ENCODE measurements at places on chromosomes 2 and 18. TPM values are rescaled to one million over a fixed set of nuclear protein-coding genes. Genes with fewer than 3 reads are reported as not detected.
A peak's percentile ranks its signal among the peaks of the same experiment; 100 is the strongest.

Gene FHOD3
- total RNA-seq, result 25.1 TPM

Gene TUBB8B
- total RNA-seq, result 1.0 TPM

DNA sequence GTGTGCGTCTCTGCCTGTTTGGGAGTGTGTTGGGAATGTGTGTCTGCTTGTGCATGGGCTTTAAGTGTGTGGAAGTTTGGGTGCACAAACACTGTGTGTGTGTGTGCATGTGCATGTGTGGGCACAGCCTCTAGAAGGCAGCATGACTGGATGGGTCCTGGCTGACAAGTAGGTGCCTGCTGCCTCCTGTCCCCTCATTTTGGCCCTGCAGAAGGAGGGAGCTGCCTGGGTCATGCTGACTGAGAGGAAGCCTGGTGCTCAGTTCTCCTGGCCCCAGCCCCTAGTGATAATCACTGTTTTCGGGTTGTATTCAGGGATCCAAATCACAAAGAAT is 34.1 kb downstream of the GLI2 start:
- no peak for DNase-seq
- H3K4me3 ChIP-seq, result no peak overlapping the region
- no peaks in the 10 kb centered on the region for H3K36me3 ChIP-seq
- no peaks in the 10 kb centered on the region for H3K27me3 ChIP-seq

DNA sequence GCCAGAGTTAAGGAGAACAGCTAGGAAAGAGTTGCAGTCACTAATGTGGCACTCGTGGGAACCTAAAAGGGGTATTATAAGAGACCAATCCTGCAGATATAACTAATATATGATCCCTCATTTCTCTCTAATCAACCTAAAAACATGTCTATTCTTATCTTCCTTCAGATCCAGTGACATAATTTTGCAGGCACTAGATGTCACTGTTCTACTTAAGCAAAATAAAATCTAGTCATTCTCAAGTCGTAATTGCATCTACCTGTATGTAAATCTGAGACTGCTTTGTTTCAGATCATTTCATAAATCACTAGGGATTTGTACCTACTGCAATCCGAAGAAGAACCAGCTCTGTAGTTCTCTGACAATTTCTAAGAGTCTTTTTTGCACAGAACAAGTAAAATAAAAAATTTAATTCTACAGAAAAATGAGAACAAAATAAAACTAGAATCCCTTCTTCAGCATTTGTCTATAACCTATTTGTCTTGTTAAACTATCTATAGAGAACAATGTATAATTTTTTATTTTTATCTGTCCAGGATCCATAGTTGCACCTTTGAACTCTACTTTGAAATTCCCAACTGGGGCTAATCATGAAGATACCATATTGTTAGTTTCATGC is 56.5 kb upstream of the ERBB4 start:
- H3K27ac ChIP-seq, result no peak overlapping the region
- H3K36me3 ChIP-seq, result no peaks in the 10 kb centered on the region
- H3K27me3 ChIP-seq, result no peaks in the 10 kb centered on the region
- H3K4me1 ChIP-seq, result no peaks in the 10 kb centered on the region
- no peak for DNase-seq

Gene RUFY4
- 0.27 TPM for total RNA-seq

- no peak overlapping the region for H3K4me3 ChIP-seq
- H3K36me3 ChIP-seq, result no peaks in the 10 kb centered on the region
- H3K27ac ChIP-seq, result no peak overlapping the region
- no peak for DNase-seq
- H3K27me3 ChIP-seq, result no peaks in the 10 kb centered on the region
Measured at GRCh38 chr2:70118798-70119454, 31.6 kb downstream of the PCBP1 start.

DNA sequence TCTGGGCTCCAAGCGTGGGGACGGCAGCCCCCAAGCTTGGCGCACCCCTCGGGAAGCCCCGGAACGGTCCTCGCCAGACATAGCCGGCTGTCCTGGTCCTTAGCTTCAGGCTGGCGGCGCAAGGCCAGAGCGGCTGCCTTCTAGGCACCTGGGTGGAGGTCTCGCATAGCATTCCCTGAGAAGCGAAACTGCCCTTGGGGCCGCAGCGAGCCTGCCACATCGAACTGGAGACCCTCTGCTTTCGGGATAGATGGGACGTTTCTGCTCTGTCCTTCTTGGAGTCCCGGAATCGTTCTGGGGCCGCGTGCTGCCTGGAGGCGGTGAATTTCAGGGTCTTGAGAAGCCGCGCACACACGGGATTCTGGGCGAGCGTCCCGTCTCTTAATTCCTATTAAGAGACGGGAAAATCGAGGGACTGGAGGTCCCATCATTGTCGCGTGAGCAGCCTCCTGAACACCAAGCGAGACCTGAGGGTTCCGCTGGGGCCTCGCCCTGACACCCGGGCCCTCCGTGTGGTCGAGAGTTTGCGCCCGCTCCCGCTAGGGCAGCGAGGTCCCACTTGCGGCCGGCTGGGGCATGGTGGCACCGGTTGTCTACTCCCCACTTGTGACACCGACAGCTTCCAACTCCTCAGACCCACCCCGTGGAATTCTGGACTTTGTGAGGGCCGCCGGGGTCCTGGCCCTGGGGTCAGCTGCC is 9.7 kb upstream of the EN1 start:
- peaks cover 69% of the 10 kb centered on the region for H3K27me3 ChIP-seq
- no peak overlapping the region for H3K27ac ChIP-seq
- H3K4me3 ChIP-seq, result no peak overlapping the region
- DNase-seq, result no peak

GRCh38 chr18:44968336-44968735 is 287.6 kb downstream of the SETBP1 start:
- H3K36me3 ChIP-seq, result no peaks in the 10 kb centered on the region
- DNase-seq, result no peak
- no peak overlapping the region for H3K4me3 ChIP-seq
- no peaks in the 10 kb centered on the region for H3K4me1 ChIP-seq

DNA sequence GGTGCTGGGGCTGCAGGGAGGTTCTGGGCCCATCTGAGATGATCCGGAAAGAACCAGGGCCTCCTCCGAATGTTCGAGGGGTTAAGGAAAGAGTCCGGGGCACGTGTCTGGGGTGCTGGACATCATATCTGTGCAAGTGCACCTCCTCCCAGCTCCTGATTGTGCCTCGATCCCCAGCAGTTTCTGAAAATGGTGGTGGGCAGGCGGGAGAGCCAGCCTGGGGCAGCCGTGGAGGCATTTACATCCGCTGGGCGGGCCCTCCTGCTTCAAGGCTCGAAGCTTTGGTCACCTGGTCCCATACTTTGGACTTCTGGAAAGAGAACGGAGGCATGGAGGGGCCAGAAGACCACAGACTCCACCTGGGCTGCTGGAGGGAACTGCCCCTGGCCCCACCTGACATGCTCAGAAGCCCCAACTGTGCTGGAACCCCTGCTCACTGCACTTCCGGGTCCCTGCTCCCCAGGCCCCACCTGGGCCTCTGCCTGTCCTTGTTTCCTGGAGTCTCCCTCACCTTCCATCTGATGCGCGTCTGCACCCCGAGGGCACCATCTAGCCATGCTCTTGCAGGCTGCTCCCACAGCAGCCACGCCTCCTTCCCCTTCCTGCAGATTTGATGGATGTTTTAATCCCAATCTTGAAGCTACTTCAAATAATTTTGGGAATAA is 119.2 kb upstream of the HDAC4 start:
- H3K4me1 ChIP-seq, result no peaks in the 10 kb centered on the region
- H3K27ac ChIP-seq, result no peak overlapping the region
- H3K36me3 ChIP-seq, result no peaks in the 10 kb centered on the region
- no peaks in the 10 kb centered on the region for H3K27me3 ChIP-seq
- no peak for DNase-seq

DNA sequence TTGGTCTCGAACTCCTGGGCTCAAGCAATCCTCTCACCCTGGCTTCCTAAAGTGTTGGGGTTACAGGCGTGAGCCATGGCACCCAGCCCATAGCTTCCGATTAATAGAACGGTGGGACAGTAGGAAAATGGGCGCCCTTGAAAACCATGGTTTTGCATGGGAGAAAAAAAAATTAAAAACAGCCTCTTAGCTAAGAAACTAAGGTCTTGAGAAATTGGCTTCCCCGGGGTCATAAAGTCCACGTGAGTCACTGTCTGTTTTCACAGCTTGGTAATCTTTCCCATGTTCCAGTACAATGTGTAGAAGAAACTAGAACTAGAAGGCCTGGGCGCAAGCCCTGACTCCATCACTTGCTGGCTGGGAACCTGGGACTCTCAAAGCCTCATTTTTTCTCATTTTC is 20.7 kb downstream of the B3GNT2 start:
- no peaks in the 10 kb centered on the region for H3K36me3 ChIP-seq
- H3K4me1 ChIP-seq, result peaks cover 3% of the 10 kb centered on the region
- H3K4me3 ChIP-seq, result no peak overlapping the region
- H3K27ac ChIP-seq, result peak overlapping the region; percentile 3
- DNase-seq, result no peak

- no peaks in the 10 kb centered on the region for H3K27me3 ChIP-seq
- no peak overlapping the region for H3K4me3 ChIP-seq
- DNase-seq, result no peak
- no peaks in the 10 kb centered on the region for H3K36me3 ChIP-seq
- H3K27ac ChIP-seq, result no peak overlapping the region
Measured at GRCh38 chr2:135494917-135495316, 36.1 kb downstream of the ZRANB3 start.

DNA sequence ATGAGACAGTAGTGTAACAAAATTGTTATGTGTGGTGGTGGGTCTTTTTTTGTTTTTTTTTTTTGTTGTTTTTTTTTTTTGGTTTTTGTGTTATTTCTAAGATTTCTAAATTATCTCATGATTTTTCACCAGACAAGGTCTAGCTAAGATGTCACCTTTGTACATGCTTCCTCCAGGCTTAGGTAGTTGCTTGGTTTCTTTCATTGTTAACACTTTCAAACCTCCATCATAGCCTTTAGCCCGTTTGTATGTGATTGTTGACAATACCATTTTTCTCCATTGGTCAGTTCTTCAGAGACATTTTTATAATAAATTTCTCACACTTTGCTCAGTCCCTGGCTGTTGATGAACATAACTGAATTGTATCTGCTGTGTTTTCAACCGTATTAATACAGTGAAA is 2.2 kb downstream of the RELCH start:
- H3K4me1 ChIP-seq, result no peaks in the 10 kb centered on the region
- H3K27me3 ChIP-seq, result no peaks in the 10 kb centered on the region
- DNase-seq, result no peak
- no peaks in the 10 kb centered on the region for H3K36me3 ChIP-seq
- H3K27ac ChIP-seq, result no peak overlapping the region

DNA sequence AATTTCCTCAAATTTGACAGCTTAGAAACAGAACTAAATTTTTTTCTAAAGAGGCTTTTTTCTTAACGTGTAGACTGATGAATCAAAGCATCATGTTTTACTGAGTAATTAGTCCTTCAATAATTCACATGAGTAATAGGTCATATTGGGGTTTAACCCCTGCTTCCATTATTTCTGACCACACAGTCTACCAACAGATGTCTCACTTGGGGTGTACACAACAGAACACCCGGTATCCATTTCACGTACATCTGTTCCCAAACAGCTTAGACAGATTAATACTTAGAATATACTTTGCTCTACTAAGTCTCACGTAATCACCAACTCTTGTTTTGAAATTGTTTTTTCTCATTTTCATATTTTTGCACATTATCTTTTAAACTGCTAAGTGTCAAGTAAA is 14.8 kb downstream of the CERKL start:
- H3K36me3 ChIP-seq, result no peaks in the 10 kb centered on the region
- no peak overlapping the region for H3K4me3 ChIP-seq
- no peak for DNase-seq
- no peaks in the 10 kb centered on the region for H3K4me1 ChIP-seq
- H3K27me3 ChIP-seq, result no peaks in the 10 kb centered on the region
- H3K27ac ChIP-seq, result no peak overlapping the region

DNA sequence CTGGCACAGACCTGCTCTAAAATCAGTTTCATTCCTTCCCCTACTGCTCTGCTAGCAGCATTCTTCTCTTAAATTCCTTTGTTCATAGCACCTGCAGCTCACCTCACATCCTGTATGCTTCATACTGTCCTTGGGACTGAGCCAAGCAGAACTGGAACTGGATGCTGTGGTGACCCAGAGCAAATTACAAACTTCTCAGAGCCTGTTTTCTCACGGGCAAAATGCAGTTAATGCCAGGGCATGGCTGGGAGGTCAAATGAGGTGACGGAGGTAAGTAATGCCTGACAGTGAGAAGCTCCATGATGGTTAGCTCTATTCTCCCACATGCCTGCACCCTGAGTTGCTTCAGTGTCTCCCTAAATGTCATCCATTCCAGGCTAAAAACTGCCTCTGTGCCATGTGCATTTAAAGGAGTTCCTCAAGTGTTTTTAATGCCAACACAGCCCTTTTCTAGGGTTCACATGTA is 29.7 kb downstream of the C2orf42 start:
- H3K27me3 ChIP-seq, result no peaks in the 10 kb centered on the region
- no peaks in the 10 kb centered on the region for H3K36me3 ChIP-seq
- no peaks in the 10 kb centered on the region for H3K4me1 ChIP-seq
- H3K4me3 ChIP-seq, result no peak overlapping the region
- DNase-seq, result no peak

Gene LONRF2
- total RNA-seq, result 8.2 TPM

DNA sequence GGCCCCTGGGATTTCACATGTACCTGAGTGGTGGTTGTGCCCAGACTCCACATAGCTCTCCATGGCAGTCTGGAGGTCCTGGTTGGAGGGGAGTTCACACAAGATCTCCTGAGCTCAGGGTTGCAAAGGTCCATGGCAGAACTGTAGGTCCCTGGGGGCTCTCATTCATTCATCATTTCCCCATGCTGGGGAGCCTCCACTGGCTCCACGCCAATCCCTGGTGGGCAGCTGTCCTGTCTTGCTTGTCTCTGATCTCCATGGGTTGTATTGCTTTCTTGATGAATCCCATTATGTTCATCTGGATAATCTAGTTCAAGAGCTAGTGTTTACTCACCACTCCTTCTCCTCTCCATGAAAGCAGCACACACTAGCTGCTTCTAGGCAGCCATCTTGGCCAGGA is 42.4 kb downstream of the ZSWIM2 start:
- H3K27me3 ChIP-seq, result no peaks in the 10 kb centered on the region
- H3K4me1 ChIP-seq, result no peaks in the 10 kb centered on the region
- H3K4me3 ChIP-seq, result no peak overlapping the region
- no peak overlapping the region for H3K27ac ChIP-seq

DNA sequence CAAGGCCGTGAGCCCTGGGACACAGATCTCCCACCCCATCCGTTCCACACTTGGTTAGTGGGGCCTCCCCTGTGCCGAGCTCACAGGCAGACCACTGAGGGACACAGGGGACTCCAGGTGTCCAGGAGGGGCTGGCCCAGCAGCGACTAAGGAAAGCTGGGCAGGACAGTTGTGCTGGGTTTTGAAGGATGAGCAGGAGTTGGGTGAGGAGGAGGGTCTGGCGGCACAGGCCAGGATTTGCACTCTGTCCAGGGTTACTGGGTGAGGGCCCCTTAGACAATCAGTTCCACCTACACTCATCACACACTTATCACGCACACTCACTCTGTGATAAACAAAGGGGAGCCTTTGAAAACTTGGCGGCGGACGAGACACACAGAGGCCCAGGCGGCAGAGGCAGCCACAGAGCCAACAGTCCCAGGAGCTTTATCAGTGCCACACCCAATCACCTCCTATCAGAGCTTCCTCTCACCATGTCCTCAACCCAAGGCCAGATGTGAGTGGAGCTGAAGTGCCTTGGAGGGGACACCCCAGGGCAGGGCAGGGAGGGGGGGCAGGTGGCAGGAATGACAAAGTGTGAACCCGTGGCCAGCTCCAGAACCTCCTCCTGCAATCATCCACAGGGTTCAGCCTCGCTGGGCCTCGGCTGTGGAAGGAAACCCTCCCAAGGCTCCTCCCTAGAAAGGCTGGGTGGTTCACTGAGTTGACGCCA is 26.6 kb downstream of the BIN1 start:
- no peaks in the 10 kb centered on the region for H3K27me3 ChIP-seq
- peak overlapping the region; percentile 70 for H3K27ac ChIP-seq
- no peak for DNase-seq
